Activated CD4-positive, CD25-positive, alpha-beta regulatory T cell (primary cell): ENCODE measurements at places on chromosomes 4 and X.

DNA sequence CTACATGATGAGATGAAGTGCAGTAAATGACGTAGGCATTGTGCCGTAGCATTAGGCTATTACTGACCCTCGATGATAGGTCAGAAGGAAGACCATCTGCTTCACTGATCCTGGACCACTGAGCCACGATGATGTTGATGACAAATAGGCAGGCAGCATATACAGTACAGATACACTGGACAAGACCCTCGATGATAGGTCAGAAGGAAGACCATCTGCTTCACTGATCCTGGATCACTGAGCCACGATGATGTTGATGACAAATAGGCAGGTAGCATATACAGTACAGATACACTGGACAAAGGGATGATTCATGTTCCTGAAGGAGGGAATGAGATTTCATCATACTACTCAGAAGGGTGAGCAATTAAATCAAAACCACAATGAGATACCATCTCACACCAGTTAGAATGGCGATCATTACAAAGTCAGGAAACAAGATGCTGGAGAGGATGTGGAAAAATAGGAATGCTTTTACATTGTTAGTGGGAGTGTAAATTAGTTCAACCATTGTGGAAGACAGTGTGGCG is 50.9 kb downstream of the BEND4 start:
- no peak for DNase-seq

DNA sequence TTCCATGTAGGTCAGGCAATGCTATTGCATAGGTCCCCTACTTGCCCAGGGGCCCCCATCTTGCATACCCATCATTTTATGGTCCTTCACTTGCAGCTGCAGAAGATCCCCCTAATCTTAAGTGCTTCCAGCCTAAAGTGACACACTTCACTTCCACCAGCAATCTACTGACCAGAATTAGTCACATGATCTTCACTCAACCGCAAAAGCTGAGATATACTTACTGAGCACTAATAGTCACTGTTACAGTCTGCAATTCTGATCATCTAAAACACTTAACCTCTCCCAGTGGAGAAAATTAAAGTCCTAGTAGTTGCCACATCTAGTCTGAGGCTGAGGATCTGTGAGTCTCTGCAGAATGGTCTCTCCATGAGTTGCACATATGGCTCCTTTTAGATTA is 82.1 kb downstream of the AREG start:
- no peak for DNase-seq

DNA sequence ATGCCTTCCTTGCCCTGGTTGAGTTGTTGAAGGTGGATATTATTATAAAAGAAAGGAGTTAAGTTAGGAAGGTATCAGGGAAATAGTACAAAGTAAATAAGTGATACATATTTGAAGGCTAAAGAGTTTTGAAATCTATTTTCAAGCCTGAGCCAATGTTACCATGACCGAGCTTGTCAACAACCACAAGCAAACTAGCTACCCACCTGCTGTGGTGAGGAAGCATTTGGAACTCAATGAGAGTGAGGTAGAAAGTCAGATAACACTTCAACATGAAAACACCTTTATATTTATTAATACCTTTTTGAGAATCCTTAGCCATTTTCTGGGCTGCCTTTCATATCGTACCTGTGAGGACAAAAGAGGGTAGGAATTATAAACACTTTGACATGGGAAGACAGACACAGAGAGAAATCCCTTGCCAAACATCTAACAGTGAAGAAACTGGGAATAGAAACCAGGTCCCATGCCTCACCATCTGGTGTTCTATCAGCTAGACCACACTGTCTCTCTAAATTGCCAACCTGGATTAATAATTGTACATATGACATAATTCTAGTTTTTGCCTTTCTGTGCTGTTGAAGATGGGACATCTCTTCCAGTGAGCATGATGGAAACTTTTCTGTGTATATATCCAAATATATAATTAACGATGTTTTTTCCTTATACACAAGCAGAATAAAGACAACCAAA is 606.4 kb upstream of the NR3C2 start:
- DNase-seq: no peak

DNA sequence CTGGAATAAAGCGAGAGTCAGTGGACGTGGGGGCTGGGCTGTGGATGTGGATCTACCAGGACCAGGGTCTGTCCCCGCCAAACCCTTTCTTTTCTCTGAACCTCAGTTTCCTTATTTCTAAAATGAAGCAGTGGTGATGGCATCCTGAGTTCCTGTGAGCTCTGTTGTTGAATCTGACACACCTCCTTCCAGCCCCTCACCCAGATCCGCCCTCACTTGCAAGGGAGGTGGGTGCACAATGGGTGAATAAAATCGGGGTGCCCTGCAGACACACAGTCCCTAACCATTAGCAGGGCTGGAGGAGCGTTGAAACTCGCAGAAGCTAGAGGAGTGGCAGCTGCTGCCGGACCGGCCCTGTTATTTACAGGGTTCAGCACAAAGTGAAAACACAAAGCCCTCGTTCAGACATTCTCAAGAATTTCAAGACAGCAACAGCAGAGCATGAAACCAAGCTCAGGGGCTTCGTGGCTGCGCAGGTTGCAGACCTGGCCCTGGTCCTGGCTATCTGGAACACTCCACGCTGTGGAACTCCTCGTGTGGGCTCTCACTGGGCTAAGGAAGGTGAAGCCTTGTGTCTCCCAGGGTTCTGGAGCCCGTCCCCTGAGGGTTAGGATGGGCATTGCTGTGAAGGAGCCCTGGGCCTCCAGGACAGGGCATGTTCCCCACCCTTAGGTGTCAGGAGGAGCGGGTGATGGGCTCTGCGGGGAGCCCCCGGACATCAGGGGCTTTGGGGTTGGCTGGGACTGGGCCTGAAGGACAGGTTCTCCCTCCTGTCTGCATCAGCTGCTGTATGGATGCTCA is 42.9 kb downstream of the PSAPL1 start:
- no peak for DNase-seq

DNA sequence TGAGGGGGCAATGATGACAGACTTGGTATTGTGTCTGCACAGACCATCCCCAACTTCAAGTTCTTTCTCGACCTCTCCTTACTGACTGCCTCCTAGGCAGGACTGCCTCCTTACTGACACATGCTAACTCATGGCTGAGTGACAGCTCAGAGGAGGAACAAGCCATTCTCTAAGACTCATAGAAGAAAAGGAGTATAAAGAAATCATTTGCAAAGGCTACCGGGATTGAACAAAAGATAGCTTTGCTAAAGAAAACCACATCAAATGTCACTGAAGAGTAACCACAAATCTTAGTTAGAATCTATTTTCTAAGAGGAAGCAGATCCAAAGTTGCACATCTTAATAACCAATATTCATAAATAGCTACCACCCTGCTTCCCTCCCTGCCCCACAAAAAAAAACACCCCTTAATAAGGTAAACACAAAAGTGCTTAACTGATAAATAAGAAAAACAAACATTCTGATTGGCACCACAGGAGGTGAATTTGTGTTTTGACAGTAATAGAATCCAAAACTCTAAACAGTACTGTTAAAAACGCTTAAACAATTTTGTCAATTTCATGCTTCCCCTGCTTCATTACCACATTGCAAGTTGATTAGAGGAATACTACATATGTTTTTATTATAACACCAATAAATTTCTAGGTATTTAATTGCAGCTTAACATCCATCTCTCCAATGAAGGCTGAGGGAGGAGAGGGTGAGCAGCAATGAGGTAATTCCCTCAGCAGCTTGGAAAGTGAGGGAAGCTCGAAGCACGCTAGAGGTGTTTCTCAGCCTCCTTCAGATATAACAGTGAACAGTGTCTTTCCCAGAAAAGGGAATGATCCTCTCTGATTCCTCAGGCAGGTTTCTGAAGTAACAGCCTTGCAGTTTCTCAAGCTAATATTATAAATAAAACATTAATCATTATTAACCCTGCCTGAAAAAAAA is 160.0 kb downstream of the HNRNPD start:
- no peak for DNase-seq

DNA sequence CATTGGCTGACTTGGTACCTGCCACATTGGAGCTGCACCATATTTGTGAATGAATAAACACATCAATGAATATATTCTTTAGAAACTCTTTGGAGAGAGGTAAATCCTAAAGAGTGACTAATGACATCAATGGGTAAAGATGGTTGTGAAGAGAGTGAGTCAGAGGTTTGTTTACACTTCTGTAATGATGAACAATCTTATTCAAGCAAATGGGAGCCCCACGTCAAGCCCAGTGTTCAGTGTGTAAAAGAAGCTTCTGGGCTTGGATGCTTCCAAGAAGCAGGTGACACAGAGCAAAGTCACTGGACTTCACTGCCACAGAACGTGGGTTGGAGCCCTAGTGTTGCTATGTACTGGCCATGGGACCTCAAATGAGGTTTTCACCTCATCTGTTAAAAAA is 319.0 kb downstream of the STK32B start:
- no peak for DNase-seq

- no peak for DNase-seq
Measured at GRCh38 chrX:107729558-107730297, 45.9 kb downstream of the TSC22D3 start.

GRCh38 chr4:185224597-185224996 is 15.2 kb downstream of the SNX25 start:
- no peak for DNase-seq

GRCh38 chrX:96650023-96650422 is 34.6 kb upstream of the DIAPH2 start:
- DNase-seq: no peak

GRCh38 chr4:104128850-104129213 is 365.9 kb downstream of the CXXC4 start:
- DNase-seq: no peak

GRCh38 chr4:110815950-110816349 is 193.1 kb upstream of the PITX2 start:
- no peak for DNase-seq

- DNase-seq: no peak
Measured at GRCh38 chr4:78136109-78137081, 79.3 kb downstream of the FRAS1 start.

DNA sequence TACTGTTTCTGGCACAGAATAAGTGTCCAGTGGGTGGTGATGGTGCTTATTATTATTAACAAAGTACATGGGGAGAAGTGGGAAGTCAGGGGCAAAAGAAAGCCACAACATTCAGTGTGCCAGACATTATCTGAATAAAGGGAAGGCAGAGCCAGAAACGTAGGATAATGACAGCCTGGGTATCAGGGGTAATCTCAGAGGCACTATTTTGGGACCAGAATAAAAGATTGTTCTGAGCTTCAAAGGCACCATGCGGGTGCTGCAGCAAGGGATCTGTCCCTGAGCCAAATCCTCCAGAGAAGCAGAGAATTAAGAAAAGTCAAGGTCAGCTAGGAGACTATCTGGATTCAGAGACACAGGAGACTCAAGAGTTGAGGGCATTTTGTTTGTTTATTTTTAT is 328.8 kb upstream of the GATB start:
- DNase-seq: no peak

- DNase-seq: no peak
Measured at GRCh38 chrX:140766024-140766611, 56.6 kb downstream of the LINC00632 start.

GRCh38 chr4:41918278-41918677 is 17.0 kb upstream of the TMEM33 start:
- no peak for DNase-seq
